Activated CD8-positive, alpha-beta memory T cell treated with anti-CD3 and anti-CD28 coated beads for 1 hour (primary cell): ENCODE measurements at places on chromosomes 2 and 18.

- no peak for DNase-seq
Measured at GRCh38 chr18:62324917-62325805, at the start of gene TNFRSF11A. Gene TNFRSF11A (plus strand): TSS chr18:62325310. CDS start chr18:62325353, 43 bp downstream.

- no peak for DNase-seq
Measured at GRCh38 chr2:59232394-59233165, 991.5 kb upstream of the FANCL start.

DNA sequence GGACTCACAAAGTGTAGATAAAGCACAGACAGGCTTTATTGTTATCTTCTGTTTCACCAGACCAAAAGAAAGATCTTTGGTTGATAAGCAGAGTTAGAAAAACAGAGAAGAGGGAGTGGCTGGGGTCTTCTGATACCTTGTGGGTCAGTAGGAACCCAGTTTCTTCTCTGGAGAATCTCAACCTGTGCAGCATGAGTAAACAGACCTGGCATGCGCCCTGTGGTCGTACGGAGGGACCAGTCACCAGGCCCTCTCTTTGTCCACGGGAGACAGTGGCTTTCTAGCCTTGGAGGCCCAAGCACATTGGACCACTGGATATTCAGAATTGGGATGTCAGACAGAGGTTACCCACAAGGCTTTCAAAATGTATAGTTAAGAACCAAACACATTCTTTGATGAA, 418.9 kb upstream of the FANCL start:
- no peak for DNase-seq

GRCh38 chr18:55833543-55833942, 245.6 kb upstream of the TCF4 start:
- DNase-seq: no peak

GRCh38 chr2:9739531-9739964, 103.7 kb upstream of the TAF1B start:
- DNase-seq: no peak

- no peak for DNase-seq
Measured at GRCh38 chr2:42846026-42846425, 53.6 kb upstream of the HAAO start.
